Memory B cell (primary cell): ENCODE measurements at places on chromosomes 4 and X.

DNA sequence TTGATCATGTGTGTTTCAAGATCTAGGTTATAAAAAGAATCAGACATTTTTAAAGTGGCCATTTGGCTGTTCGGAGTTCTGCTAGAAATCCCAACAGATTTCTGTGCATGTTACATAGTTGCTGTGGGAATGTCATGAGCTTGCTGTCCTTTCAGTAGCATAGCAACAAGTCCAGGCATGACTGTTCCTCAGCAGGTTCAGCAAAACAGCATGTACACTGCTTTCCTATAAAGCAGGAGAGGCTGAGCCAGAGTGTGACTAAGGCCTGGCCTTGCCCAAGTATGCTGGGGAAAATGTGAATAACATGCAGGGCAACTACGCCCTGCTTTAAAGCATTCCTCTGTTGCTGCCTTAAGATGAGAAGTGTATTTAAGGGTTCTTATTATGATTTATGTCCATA, 217.1 kb upstream of the SMIM31 start:
- no peaks in the 10 kb centered on the region for H3K27me3 ChIP-seq
- H3K4me3 ChIP-seq, result no peak overlapping the region
- no peak overlapping the region for H3K27ac ChIP-seq
- H3K4me1 ChIP-seq, result no peaks in the 10 kb centered on the region

DNA sequence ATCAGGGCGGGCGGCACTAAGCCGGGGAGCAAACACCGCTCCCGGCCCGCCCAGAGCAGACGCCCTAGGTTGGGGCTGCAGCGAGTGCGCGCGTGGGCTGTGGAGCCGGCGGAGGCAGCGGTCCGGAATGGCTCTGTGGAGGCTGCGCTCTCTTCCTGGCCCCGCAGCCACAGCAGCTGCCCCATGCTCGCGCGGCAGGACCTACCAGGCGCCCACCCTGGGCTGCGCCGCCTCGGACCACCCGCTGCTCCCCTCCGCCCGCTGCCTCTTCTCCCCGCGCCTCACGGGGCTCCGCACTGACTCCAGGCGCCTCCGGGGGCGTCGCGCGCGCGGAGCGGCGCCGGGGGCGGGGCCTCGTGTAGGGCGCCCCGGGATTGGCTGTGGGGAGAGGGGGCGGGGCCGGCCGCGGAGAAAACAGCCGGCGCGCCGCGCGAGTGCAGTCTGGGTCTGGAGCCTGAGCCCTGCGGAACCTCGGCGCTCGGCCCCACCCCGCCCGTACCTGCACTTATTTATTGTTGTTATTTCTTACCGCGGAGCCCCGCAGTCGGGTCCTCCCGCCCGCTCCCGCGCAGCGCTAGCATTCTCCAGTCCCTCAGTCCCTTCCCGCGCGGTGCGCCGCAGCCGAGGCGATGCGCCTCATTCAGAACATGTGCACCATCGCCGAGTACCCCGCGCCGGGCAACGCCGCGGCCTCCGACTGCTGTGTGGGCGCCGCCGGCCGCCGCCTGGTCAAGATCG, at the start of gene RASL11B:
RASL11B (plus strand) TSS at position 439 of the 738 bp plus-strand sequence; CDS start at position 630, 191 bp downstream.
- peak; percentile 86 for DNase-seq
- H3K27ac ChIP-seq, result no peak within 1 kb of the TSS
- peak within 1 kb of the TSS; percentile 84 for H3K4me3 ChIP-seq
- peaks cover 4% of the 10 kb centered on the region for H3K4me1 ChIP-seq
- peaks cover 4% of the 10 kb centered on the region for H3K36me3 ChIP-seq

DNA sequence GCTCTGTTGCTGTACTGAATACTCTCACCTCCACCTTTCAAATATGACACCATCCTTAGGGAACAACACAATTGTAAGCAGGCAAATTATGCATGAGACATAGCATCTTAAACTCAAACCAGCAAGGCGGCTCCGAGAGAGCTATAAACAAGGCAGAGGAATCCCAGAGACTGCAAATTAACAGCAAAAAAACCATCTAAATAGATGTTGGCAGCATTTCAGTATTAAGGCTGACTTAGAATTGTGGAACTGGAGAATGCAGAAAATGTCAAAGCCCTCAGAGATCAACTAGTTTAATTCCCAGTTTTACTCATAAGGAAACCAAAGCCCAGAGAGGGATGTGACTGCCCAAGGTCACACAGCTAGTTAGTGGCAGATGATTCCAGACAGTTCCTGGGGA, 37.2 kb upstream of the SPANXC start:
- H3K27ac ChIP-seq, result no peak overlapping the region
- no peak overlapping the region for H3K4me3 ChIP-seq
- H3K4me1 ChIP-seq, result no peaks in the 10 kb centered on the region
- no peaks in the 10 kb centered on the region for H3K27me3 ChIP-seq

- no peak overlapping the region for H3K4me3 ChIP-seq
- H3K27me3 ChIP-seq, result no peaks in the 10 kb centered on the region
- no peak for DNase-seq
- H3K36me3 ChIP-seq, result peaks cover 14% of the 10 kb centered on the region
These were observed 80.8 kb downstream of the LARP1B start for GRCh38 chr4:128141866-128142265.

DNA sequence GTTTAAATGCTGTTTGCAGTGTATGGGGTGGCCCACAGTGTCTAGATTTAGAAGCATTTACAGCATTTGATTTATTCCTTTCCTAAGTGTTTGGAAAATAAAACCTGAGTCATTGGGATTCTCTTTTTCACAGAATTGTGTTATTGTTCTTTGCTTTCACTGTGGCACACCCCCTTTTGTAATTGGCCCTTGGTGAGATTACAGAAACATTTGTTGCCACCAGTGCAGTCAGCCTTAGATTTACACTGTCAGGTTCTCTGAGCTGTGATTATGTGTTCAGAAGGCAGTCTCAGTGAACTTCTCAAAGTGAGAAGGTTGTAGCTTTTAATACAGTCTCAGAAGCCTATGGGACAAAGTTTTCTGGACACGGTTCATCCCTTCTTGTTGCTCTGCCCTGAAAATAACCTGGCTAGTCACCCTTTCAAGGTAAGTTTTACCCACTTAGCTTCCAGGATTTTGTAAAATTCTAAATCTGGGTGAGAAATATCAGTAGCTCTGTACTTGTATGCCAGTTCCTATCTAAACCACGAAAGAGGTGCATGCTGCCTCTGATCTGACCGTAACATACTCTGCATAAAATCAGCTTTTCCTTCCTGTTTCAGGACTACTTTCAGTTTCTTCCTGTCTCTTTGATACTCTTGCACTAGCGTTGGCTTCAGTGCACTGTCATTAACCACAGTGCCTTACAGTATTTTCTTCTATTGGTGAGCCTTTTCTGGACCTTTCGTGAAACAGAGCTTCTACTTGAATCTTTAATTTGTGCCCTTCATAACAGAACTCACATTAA, 12.6 kb downstream of the RUFY3 start:
- H3K4me3 ChIP-seq, result peak overlapping the region; percentile 81
- peak overlapping the region; percentile 78 for H3K27ac ChIP-seq
- H3K36me3 ChIP-seq, result no peaks in the 10 kb centered on the region
- no peak for DNase-seq
- H3K4me1 ChIP-seq, result peaks cover 20% of the 10 kb centered on the region

DNA sequence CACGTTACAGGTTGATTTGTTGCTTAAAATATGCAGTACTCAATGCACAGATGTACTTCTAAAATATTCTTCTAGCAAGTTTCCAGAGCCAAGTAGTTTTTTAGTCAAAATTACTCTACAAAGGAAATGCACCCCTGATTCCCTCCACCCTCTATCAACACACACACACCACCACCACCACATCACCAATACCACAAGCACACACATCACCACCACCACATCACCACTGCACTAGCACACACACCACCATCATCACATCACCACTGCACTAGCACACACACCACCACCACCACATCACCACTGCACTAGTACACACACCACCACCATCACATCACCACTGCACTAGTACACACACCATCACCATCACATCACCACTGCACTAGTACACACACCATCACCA, 105.2 kb upstream of the FRG1 start:
- H3K4me1 ChIP-seq, result peaks cover 3% of the 10 kb centered on the region
- H3K36me3 ChIP-seq, result no peaks in the 10 kb centered on the region
- no peak for DNase-seq
- no peaks in the 10 kb centered on the region for H3K27me3 ChIP-seq
- H3K4me3 ChIP-seq, result no peak overlapping the region
- H3K27ac ChIP-seq, result no peak overlapping the region

DNA sequence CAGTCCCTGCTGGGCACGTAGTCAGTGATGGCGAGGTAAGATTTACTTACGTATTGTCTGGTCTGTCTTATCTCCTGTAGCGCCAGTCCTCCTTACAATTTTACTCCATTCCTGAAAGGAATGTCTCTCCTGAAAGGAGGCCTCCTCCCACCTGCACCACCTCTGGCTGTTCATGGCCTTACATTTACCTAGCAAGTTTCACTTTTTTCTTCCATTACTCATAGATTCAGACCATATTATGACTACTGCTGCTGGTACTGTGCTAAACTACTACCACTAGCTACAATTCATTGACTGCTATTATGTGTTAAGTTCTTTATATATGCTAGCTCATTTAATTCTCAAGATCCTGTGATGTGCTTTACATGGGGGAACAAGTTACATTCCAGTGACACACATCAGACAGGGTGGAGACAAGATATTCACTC, 189.9 kb downstream of the BMPR1B start:
- no peaks in the 10 kb centered on the region for H3K4me1 ChIP-seq
- H3K27ac ChIP-seq, result no peak overlapping the region
- H3K36me3 ChIP-seq, result no peaks in the 10 kb centered on the region
- DNase-seq, result no peak
- H3K4me3 ChIP-seq, result no peak overlapping the region
- H3K27me3 ChIP-seq, result no peaks in the 10 kb centered on the region

DNA sequence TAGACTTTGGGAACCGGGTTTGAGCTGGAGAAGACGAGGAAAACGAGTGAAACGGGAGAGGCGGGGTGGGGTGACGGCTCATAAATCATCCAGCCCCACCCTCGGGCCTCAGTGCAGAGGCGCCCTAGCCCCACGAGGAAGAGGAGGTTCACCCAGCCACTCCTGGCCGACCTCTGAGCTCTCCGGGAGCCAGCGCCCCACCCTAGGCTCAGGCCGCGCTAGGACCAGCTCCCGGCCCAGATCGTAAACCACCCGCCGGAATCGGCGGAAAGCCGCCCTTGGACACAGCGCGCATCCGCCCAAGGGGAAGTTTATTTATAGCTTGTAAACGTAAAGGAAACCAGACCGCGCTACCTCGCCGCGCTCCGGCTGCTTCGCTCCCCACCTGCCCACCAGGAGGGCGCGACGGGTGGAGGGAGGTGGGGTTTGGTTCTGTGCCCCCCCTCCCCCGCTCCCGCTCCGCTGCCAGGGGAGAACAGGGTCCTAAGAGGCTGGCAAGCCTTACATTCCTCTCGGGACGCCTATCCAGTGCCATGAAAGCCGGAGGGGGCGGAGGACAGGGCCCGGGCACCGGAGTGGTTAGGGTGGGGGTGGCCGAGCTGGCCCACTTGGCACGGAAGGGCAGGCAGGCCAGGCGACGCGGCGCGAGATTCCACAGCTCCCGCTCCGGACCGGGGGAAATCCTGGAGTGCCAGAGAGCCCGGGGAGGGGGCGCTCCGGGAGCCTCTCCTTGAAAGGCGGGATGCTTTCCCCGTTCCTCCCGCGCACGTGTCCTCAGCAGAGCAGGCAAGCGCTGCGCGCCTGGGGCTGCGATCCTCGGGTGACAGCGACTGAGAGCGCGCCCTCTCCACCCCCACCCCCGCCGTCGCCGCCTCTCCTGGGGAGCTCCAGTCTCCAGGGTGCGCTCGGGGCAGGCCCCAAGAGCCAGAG, 84.2 kb downstream of the BCOR start:
- peak overlapping the region; percentile 85 for H3K4me3 ChIP-seq
- H3K4me1 ChIP-seq, result peaks cover 14% of the 10 kb centered on the region
- H3K27ac ChIP-seq, result no peak overlapping the region

GRCh38 chr4:178233906-178234305, 791.7 kb upstream of the AGA start:
- H3K27ac ChIP-seq, result no peak overlapping the region
- no peak for DNase-seq
- no peaks in the 10 kb centered on the region for H3K27me3 ChIP-seq
- H3K4me1 ChIP-seq, result no peaks in the 10 kb centered on the region

DNA sequence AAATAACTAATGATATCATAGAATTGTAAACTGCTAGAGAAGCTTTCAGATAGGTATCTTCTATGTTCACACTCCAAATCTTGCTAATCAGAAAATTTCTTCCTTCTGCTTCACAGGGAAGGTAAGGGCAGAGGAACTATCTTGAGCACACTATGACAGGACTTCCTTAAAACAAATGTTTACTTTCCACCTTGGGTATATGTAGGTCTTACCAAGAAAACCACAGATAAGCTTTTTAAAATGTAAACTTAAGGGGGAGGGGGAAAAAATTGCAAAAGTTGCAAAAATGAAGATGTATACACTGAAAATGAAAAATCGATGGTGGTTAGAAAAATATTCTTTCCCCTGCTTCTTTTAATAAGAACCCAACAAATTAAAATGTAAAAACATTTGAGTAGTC, 30.9 kb downstream of the YTHDC1 start:
- H3K27ac ChIP-seq, result peak overlapping the region; percentile 55
- no peak for DNase-seq
- H3K27me3 ChIP-seq, result no peaks in the 10 kb centered on the region
- no peak overlapping the region for H3K4me3 ChIP-seq
- peaks cover 2% of the 10 kb centered on the region for H3K4me1 ChIP-seq
- H3K36me3 ChIP-seq, result peaks cover 27% of the 10 kb centered on the region

DNA sequence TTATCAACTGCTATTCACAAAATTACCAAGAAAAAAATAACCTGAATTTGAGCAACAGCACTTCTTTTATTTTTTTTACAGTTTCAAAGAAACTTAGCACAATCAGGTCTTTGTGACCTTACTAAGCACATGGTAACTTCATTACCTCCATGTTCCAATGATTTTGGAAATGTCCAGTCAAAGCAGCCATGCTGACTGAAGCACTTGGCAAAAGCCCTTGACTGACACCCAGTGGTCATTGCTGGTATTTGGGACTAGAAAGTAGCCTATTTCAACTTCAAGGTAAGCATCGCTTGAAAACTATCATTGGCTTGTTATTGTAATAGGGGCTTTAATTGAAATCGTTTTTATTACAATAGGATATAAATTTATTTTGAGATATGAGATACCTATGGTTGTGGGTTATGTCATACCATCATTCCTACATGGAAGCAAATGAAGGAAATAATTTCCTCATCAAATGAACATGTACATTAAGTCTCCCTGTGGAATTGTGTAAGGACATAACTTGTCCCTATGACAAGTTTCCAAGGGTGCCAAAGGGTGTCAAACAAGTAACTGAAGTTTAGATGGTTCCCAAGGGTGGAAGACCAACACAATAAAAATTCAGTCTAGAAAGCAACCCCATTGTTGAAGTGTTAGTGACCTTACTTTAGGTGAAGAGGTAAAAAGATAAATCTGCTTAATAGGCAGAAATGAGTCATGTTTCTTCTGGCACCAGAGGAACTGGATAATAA, 15.2 kb upstream of the ANXA10 start:
- no peak overlapping the region for H3K27ac ChIP-seq
- H3K4me3 ChIP-seq, result no peak overlapping the region
- DNase-seq, result peak; percentile 1
- no peaks in the 10 kb centered on the region for H3K36me3 ChIP-seq
- no peaks in the 10 kb centered on the region for H3K4me1 ChIP-seq
